ENCODE measurements at places on chromosomes 7 and 10.

- DNase-seq: no peak
Measured at GRCh38 chr7:117808910-117809705, 64.1 kb downstream of the CTTNBP2 start.

GRCh38 chr10:53434413-53434812, 661.8 kb upstream of the MBL2 start:
- no peak for DNase-seq

DNA sequence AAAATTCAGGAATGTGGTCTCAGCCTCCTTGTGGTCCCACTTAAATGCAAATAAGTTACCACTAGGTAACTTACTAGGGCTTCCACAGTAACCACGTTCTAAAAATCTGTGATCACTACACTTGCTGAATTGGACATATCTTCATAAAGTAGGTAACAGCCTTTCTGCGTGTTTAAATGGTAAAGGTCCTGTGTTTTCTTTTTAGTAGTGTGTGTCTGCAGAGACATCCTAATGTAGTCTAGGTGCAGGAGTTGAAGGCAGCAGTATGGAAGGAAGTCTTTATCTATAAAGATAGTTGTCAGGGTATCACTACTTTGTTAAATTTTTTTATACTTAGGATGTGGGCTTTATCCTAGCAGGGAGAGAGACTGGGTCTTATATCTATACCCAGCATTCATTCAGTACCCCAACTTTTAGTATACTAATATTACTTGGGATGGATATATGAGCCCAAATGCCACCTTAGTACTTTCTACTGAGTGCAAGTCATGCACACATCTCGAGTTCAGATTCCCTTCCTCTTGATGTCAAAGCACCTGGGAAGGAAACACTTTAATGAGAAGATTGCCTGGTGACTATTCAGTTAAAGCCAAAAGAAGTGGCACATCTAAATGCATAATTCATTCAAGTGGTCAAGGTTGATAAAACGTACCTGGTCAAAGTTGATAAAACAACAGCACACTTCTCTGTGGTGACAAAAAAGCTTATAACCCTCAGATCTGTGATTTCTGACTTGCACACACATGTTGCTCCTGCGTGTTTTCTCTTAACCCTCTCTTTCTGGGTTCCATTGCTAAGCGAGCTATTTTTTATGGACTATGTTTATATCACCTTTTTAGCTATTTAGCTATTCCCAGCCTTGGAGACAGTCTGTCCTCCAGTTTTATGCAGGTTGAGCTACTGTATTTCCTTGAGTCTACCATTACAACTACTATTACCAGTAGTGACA, 281.1 kb upstream of the DKK1 start:
- no peak for DNase-seq

DNA sequence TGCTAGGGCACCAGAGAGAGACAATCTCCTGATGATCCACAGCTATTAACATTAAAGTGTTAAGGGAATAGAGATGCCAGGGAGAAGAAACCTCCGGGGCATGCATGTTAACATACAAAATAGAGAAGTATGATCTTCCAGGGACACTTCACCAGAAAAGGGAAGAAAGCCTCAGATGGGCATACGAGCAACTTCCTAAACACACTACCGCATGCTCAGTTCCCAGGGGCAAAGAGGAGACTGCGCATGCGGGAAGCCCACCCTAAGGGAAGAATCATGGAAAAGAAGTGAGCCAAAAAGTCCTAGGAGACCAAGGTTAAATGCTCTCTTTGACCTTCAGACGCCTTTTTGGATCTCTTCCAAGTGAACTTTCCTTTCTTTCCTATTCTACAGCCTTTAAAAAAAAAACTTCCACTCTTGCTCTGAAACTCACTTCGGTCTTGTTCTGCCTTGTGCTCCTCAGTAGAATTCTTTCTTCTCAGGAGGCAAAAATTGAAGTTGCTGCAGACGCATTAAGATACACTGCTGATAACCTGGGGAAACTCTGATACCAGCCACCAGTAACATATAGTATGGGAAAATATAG, 1211.3 kb downstream of the REEP3 start:
- DNase-seq: no peak

- no peak for DNase-seq
Measured at GRCh38 chr10:94205396-94205831, 157.3 kb downstream of the NOC3L start.

- DNase-seq: no peak
Measured at GRCh38 chr7:151793991-151794507, 82.9 kb downstream of the PRKAG2 start.

- no peak for DNase-seq
Measured at GRCh38 chr10:3476186-3476585, 303.6 kb upstream of the PITRM1 start.

- DNase-seq: no peak
Measured at GRCh38 chr10:17200001-17200911, 1.2 kb downstream of the TRDMT1 start.

- peak; percentile 37 for DNase-seq
Measured at GRCh38 chr7:102287111-102287980, 678 bp downstream of the SH2B2 start.

DNA sequence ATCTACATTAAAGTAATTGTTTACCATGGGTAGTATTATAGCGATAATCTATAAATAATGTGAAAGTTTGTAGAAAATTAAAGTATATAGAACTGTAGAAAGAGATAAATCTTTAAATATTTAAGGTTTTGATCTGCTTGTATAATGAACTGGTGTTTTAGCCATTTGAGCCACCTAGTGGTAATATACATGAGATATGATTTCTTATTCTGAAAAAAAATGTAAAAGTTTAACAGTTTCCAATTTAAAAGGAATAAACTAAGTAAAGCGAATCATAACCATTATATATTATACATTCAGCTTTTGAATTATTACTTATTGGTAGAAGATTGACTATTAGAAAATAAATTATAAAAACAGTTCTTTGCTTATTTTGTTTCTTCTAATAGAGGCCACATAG, 91.2 kb downstream of the OTUD1 start:
- DNase-seq: no peak

DNA sequence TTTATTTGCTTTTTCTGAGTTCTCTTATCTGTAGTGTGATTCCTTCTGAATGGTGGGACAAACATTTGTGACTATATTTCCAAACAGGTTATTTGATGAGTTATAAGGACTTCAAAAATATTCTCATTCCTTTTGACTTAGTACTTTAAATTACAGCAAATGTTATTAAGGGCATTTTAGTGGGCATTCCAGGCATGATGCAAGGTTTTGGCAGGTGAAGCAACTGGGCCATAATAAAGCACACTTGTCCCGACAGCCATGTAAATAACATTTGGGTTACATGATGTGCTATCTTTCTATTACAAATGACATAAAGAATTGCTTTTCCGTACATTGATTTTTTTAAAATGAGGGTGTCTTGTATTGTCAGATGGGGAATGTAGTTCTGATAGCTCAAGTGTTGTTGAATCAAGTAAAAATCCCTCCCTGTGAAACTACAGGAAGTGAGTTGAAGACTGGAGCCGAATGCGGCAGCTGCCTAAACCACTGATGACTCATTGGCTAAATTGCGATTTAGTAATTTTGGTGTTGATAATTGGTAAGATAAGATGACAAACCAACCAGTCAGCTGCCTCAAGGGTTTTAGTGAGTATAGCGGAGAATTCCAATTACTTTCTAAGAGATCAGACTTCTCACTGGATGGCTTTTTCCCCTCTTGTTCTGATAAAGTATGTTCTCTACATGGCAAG, 231.3 kb upstream of the NPY start:
- DNase-seq: no peak

- DNase-seq: no peak
Measured at GRCh38 chr10:106874604-106874889, 290.0 kb downstream of the SORCS1 start.

DNA sequence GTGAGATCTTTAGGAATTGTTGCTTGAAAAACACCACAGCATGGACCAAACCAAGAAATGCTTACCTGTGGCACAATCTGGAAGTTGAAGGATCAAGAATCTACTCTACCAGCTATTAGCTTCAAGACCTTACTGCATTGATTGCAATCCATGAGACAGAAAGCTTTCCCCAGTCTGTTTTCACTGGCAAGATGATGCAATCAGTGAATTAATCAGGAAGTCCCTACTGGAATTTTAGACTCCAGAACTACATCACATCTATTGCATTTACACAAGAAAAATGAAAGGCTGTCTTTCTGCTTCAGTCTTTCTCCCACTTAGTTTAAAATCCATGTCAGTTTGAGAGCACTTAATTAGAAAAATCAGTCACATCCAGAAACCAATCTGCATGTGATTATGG, 191.7 kb downstream of the TFEC start:
- no peak for DNase-seq

- no peak for DNase-seq
Measured at GRCh38 chr10:26931223-26931622, 70.5 kb upstream of the ABI1 start.

GRCh38 chr7:954330-955238, at the start of gene ADAP1:
Gene ADAP1, minus strand, starts transcription at chr7:954680. Its CDS starts 203 bp downstream, at chr7:954477.
- DNase-seq: no peak

DNA sequence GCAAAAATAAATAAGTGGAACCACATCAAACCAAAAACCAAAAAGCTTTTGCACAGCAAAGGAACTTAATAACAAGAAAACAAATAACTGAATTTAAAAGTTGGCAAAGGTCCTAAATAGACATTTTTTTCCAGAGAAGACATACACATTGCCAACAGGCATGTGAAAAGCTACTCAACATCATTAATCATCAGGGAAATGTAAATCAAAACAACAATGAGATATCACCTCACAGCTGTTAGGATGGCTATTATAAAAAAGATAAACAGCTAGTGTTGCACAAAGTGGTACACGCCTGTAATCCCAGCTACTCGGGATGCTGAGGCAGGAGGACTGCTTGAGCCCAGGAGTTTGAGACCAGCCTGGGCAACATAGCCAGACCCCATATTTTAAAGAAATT, 2.2 kb upstream of the SUN3 start:
- DNase-seq: no peak

GRCh38 chr10:95306318-95306650, 15.5 kb upstream of the PDLIM1 start:
- no peak for DNase-seq

- peak; percentile 72 for DNase-seq
Measured at GRCh38 chr10:5043716-5044115, 40.1 kb upstream of the AKR1C2 start.

- no peak for DNase-seq
Measured at GRCh38 chr7:32253299-32253698, 183.1 kb upstream of the PDE1C start.

- no peak for DNase-seq
Measured at GRCh38 chr10:121221991-121222390, 370.8 kb downstream of the WDR11 start.

DNA sequence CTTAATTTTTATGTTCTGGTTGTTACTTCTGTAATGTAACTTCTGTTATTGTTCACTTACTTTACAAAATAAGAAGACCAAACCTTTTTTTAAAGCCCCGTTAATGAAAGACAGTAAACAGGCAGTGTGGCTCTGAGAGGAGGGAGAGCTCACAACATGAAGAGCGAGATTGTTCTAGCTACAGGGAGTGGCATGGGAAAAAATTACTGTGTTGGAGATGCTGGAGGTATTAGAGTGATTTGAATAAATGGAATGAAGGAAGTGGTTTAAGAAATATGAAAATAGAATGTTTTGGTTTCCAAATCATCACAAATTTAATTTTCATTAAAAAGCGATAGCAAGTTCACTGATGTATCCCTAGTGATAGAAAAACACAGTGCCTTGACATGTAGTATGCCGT, 31.8 kb downstream of the REEP3 start:
- DNase-seq: no peak

DNA sequence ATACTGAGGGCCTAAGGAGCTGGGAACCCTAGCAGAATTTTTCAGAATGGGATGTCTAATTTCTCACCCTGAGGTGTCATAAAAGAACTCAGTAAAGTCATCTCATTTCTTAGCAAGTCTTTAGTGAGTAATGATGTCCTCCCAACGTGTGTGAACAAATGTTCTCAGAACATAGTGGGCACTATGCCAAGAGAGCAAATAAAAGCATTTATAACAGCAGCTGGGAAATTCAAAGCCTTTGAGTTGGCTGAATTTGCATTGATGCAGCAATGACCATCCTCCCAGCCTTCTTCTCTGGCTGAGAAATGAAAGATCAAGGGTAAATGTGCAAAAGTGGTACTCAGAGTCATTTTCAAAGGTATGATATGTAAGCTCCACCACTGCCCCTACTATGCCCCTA, 109.4 kb downstream of the FAM107B start:
- DNase-seq: peak; percentile 81

DNA sequence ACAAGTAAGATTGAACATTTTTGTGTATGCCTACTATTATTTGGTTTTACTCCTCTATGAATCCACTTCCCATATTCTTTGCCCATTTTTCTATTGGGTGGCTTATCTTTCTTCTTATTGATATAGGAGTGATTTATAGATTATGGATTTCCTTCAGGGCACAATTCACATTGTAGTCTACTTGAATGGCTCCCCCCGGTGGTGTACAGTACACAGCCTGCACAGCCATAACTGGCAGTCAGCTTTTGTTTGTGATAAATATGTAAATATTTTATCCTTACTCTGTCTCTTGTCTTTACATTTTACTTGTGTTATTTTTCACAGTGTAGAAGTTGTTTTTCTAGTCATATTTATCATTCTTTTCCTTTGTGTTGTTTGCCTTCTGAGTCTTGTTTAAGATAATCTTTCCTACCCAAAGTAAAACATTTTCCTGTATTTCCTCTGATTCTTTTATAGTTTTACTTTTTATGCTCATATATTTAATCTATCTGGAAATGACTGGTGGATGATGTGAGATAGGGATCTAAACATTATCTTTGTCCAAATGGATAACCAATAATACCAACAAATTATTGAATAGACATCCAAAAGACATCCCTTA, 23.9 kb upstream of the CALD1 start:
- DNase-seq: no peak

DNA sequence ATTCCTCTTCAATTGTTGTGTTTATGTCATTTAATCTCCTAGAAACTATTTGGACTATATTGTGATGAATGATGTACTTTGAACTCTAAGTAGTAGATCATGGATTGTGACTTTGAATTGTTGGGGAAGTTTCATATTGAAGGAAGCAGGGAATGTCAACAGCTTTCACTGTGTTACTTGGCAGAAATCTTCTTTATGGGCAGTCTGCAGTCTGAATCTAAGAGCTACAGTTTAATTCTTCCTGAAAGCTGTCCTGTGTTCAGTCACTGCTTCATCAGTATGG, 91.6 kb downstream of the PPP1R9A start:
- no peak for DNase-seq

DNA sequence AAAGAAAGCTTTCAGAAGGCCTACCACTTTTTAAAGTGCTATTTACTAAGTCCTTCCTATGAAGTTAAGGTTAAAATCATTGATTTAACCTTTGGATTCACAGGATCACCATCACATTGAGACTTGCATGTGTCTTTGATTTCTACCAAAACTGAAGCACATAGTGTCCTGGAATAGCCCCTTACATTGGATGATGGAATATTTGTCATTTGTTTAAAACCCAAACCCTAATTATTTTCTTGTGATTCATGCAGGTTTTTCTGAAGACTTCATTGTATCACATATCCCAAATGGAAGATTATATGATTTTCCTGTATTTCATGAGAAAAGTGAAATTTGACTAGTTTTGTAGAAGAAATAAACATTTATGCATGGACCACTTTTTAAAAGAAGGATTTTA, 3.3 kb downstream of the SEMA3A start:
- no peak for DNase-seq

Measured in NCI-H345 (cell line).